ENCODE measurements at places on chromosomes 13 and 19. TPM values are rescaled to one million over a fixed set of nuclear protein-coding genes. Genes with fewer than 3 reads are reported as not detected.

ZNF552 gene
- 13.1 TPM for total RNA-seq

TRPM4 gene
- 15.5 TPM for total RNA-seq

GRCh38 chr13:94548382-94548781 is 47.6 kb downstream of the TGDS start:
- H3K4me3 ChIP-seq = peak overlapping the region; percentile 83
- no peak for DNase-seq
- peaks cover 14% of the 10 kb centered on the region for H3K36me3 ChIP-seq
- H3K27ac ChIP-seq = peak overlapping the region; percentile 91
- peaks cover 36% of the 10 kb centered on the region for H3K4me1 ChIP-seq

DNA sequence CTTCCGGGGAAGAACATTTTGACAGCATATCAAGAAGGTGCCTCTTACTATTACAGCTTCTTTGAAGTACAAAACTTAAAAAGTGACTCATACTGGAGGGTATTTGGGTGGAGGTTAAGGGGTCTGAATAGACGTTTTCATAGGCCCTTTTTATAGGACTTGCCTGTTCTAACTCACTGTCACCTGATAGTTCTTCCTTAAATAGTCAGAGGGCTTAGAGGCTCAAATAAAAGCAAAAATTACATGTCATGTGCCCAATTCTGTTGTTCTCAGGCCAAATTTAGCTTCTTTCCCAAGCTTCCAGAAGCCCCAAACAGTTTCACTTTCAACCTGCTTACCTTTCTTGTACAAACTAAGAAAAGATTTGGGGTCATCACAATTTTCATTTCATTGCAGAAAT is 16.1 kb upstream of the SLC46A3 start:
- no peak overlapping the region for H3K4me3 ChIP-seq
- no peak overlapping the region for H3K27ac ChIP-seq
- H3K4me1 ChIP-seq = no peaks in the 10 kb centered on the region
- no peak for DNase-seq

DNA sequence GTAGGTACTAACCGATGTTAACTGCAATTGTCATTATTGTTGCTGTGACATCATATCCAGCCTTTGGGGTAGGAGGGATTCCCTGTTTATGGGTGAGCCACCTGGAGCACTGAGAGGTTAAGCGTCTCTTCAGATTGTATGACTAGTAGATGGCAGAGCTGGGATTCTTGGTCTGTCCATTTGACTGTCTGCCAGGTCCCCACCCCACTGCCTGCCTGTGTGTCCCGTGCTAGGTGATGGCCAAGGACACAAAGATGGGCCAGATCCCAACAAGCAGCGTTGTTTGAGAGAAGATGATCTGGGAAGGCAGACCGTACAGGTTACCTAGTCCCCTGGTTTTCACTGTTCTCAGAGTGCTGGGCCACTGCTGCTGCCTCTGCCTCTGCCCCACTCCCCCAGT is 16.6 kb downstream of the PPP2R1A start:
- DNase-seq = no peak
- no peaks in the 10 kb centered on the region for H3K27me3 ChIP-seq
- H3K36me3 ChIP-seq = peaks cover 86% of the 10 kb centered on the region

DNA sequence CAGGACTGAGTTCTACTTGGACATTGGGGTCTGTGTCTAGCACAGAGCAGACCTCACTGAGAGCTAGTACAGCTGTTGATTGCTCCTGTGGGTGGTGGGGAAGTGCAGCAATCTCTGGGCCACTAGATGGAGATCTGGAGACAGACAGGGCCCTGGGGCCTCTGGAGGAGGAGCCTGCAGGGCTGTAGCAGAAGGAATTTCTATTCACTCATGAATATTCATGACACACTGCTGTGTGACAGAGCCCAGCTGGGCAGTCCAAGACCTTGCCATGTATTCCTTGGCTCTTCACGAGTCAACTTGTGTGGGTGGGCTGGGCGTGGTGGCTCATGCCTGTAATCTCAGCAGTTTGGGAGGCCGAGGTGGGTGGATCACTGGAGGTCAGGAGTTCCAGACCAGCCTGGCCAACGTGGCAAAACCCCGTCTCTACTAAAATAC is 37.5 kb downstream of the SUGP2 start:
- H3K4me1 ChIP-seq = peaks cover 6% of the 10 kb centered on the region
- no peak overlapping the region for H3K27ac ChIP-seq
- no peak overlapping the region for H3K4me3 ChIP-seq
- DNase-seq = peak; percentile 74
- H3K36me3 ChIP-seq = peaks cover 38% of the 10 kb centered on the region

- H3K36me3 ChIP-seq = no peaks in the 10 kb centered on the region
- peaks cover 39% of the 10 kb centered on the region for H3K4me1 ChIP-seq
- no peak for DNase-seq
- no peak overlapping the region for H3K27ac ChIP-seq
- no peaks in the 10 kb centered on the region for H3K27me3 ChIP-seq
Observed at GRCh38 chr13:21932578-21932977, 261.7 kb downstream of the FGF9 start.

ATP11A gene
- total RNA-seq = 126 TPM

SPACA4 gene
- total RNA-seq = not detected

LRRC25 gene
- 0.18 TPM for total RNA-seq

GRCh38 chr13:22076658-22077057 is 405.8 kb downstream of the FGF9 start:
- H3K4me1 ChIP-seq = peaks cover 13% of the 10 kb centered on the region
- peaks cover 36% of the 10 kb centered on the region for H3K27me3 ChIP-seq
- no peak overlapping the region for H3K27ac ChIP-seq
- no peaks in the 10 kb centered on the region for H3K36me3 ChIP-seq
- no peak overlapping the region for H3K4me3 ChIP-seq

DNA sequence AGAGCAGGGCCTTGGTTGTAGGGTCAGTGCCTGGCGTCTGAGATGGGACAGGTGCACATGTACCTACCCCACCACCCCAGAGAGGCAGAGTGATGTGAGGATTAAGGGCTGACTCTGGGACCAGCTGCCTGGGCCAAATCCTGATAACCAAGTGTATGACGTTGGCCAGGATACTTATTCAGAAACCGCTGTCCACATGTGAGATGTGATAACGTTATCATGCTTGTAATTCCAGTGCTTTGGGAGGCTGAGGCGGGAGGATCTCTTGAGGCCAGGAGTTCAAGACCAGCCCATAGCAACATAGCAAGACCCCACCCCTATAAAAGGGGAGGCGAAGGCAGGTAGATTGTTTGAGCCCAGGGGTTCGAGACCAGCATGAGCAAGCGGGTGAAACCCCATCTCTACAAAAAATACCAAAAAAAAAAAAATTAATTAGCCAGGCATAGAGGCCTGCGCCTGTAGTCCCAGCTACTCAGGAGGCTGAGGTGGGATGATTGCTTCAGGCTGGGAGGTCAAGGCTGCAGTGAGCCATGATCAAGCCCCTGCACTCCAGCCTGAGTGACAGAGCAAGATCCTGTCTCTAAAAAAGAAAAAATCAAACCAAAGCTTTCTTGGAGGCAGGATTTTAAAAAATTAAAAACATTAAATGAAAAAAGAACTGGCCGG is 10.0 kb downstream of the ADGRE5 start:
- no peaks in the 10 kb centered on the region for H3K36me3 ChIP-seq
- H3K4me3 ChIP-seq = no peak overlapping the region
- no peak for DNase-seq
- peaks cover 15% of the 10 kb centered on the region for H3K4me1 ChIP-seq

CYSLTR2 gene
- not detected for total RNA-seq

HIPK4 gene
- total RNA-seq = 0.31 TPM

DNA sequence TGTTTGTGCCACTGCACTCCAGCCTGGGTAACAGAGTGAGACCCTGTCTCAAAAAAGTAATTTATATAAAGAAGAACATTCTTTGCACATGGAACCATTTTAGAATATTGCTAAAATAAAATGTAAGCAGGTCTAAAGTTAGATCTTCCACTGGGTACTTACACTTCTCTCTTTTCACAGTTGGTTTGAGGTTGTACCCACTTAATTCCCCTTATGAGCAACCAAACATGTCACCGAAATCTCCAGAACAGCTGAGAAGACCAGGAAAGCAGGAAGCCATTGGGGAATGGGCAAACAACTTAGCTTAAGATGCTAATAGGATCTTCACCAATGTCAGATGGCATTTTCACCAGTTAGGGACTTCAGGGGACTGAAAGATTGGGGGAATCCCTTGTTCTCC is 18.8 kb downstream of the NLRP4 start:
- DNase-seq = no peak
- no peaks in the 10 kb centered on the region for H3K4me1 ChIP-seq
- H3K4me3 ChIP-seq = no peak overlapping the region
- H3K27ac ChIP-seq = no peak overlapping the region

DNA sequence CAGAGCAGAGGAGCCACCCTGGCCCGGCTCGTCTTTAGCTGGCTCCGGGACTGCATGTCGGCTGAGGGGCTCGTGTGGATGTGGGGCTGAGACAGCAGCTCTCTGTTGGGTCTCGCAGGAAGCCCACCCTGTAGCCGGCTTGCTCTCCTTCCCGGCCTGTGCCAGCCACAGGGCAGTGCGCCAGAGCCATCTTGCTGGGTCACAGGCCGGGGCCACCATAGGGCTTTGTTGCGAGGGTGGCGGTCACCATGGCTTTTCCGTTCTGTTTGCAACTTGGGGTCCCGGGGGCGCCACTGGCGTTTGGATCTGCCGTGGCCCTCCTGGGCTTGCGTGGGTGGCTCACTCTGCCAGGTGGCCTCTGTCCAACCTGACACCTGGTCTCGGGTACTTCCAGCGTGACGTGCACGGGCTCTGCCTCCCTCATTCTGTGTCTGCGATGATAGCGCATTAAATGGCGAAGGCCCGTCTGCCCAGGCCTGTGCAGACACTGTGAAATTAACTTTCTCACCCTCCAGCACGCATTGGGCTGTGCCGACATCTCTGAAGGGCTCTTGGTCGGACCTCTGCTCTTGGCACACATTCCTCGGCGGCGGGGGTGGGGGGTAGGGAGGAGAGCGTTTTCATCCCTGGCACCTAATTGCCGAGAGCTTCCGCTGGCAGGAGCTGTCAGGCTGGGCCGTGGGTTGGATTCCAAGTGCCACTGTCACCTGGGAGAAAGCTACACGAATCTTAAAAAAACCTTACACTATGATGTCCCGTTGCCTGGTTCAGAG is 95.1 kb downstream of the KDM4B start:
- no peak overlapping the region for H3K27ac ChIP-seq
- no peaks in the 10 kb centered on the region for H3K27me3 ChIP-seq
- no peak overlapping the region for H3K4me3 ChIP-seq
- no peaks in the 10 kb centered on the region for H3K4me1 ChIP-seq
- DNase-seq = no peak
- H3K36me3 ChIP-seq = peaks cover 28% of the 10 kb centered on the region

CD79A gene
- 1.2 TPM for total RNA-seq

DNA sequence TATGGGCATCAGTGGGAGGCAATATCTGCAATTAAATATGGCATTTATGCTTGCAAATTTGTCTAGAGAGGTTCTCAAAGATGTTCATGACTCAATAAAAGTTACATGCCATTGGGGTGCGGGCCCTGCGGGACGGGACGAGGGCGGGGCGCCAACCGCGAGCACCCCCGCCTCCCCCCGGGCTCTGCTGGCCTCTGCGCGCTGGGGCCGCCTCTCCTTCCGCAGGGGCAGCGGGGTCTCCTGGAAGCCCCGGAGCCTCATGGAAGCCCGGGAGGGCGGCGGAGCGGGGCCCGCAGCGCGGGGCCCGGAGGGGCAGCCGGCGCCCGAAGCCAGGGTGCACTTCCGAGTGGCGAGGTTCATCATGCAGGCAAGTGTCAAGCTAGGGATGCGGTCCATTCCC is 179.2 kb downstream of the TPTE2 start:
- H3K36me3 ChIP-seq = peaks cover 69% of the 10 kb centered on the region
- no peak for DNase-seq
- no peaks in the 10 kb centered on the region for H3K4me1 ChIP-seq
- H3K27ac ChIP-seq = no peak overlapping the region

MAP4K1 gene
- 25.0 TPM for total RNA-seq

LENG9 gene
- 7.5 TPM for total RNA-seq

DNA sequence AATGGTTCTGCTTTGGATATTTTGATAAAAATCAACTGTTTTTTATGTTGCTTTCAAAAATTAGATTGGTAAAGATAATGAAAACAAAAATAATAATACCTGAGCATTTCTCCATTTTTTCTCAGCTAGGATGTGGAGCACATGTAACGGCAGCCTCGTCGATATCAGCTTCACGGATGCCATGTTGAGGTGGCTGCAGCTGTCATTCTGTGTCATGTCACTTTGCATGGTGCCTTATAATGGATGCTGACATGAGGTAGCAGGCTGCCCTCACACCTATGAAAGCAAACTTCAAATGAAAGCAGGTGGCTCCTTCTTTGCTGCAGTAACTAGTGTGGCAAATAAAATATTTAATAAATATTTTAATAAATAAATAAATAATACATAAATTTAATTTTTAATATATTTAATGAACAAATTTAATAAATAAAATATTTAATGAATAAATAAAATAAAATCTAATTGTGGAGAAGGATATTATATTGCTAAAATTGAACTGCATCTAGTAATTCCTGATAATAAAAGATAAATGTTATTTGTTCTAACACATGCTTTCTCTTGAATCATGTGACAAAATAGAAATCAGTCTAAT is 955.7 kb upstream of the SLC10A2 start:
- no peak for DNase-seq
- H3K4me3 ChIP-seq = no peak overlapping the region
- H3K27me3 ChIP-seq = no peaks in the 10 kb centered on the region
- no peak overlapping the region for H3K27ac ChIP-seq
- H3K4me1 ChIP-seq = no peaks in the 10 kb centered on the region
- no peaks in the 10 kb centered on the region for H3K36me3 ChIP-seq

- H3K27me3 ChIP-seq = no peaks in the 10 kb centered on the region
- H3K4me3 ChIP-seq = no peak overlapping the region
- peak overlapping the region; percentile 90 for H3K27ac ChIP-seq
- no peak for DNase-seq
- peaks cover 13% of the 10 kb centered on the region for H3K36me3 ChIP-seq
- H3K4me1 ChIP-seq = peaks cover 83% of the 10 kb centered on the region
Observed at GRCh38 chr13:98478189-98479129, 98.4 kb downstream of the STK24 start.

USHBP1 gene
- 12.3 TPM for total RNA-seq

- H3K4me1 ChIP-seq = peaks cover 26% of the 10 kb centered on the region
- peak within 1 kb of the TSS; percentile 94 for H3K4me3 ChIP-seq
- peak; percentile 96 for DNase-seq
- H3K27me3 ChIP-seq = no peaks in the 10 kb centered on the region
- peaks cover 35% of the 10 kb centered on the region for H3K36me3 ChIP-seq
Observed at GRCh38 chr19:49453013-49453756, at the start of gene ALDH16A1. Gene ALDH16A1 (plus strand): TSS chr19:49453225. CDS start chr19:49453332, 107 bp downstream.

CLDND2 gene
- total RNA-seq = 2.1 TPM
